ENCODE measurements at places on chromosomes 6 and 20.
A peak's percentile ranks its signal among the peaks of the same experiment; 100 is the strongest.

- DNase-seq: no peak
Measured at GRCh38 chr6:26404546-26404945, 2.5 kb downstream of the BTN3A1 start.

DNA sequence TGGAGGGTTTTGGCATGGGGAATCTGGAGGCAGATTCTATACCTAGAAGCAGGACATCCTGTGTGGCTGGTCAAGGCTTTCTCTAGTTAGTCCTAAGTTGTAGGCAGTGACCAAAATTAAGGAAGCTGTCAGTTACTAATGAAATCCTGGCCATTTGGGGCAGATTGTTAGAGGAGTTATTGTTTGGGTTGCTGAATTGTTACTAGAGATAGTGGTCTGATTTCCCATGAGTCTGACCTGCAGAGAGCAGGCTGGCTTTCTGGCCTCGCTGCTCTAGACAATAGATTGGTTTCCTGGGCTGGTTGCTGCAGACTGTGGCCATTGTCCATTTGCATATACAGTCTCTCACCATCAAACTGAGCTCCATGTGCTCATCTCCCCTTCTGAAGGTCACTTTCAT, 205.0 kb upstream of the SASH1 start:
- no peak for DNase-seq

DNA sequence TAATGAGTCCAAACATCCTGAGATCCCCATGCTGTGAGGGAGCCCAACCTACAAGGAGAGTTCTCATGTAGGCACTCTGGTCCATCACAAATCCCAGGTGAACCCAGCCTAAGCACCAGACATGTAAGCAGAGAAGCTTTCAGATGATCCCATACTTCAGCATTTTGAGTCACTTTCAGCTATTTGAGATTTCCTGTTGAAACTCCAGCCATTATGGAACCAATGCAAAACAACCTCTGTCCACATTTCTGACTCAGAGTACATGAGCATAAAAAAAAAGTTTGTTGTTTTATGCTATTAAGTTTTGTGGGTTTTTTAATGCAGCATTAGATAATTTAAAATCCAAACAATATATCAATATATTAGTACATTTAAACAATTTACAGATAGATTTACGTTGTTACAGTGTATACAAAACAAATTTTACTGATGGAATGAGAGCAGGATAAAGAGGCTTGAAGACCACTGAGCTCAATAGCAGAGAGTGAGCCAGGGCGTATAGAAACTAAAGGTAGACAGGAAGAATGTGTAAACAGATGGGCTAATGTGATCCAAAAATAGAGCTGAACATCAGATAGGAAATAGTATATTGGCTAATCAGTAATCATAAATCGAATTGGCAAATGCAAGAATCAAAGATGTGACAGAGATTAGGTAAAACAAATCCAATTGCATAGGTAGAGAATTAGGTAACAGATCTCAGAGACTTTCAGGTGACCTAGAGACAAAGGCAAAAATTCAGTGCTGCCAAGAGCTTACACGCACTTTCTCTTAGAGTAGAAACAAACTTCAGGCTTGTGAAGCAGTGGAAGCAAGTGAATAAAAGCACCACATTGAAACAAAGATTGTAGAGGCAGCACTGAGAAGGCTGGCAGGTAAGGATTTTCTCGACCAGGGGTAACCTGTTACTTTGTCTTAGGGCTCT, 36.2 kb upstream of the PLCB1 start:
- DNase-seq: no peak

GRCh38 chr6:113539202-113539601, 317.9 kb upstream of the MARCKS start:
- no peak for DNase-seq

GRCh38 chr6:32635526-32636123, 1.6 kb upstream of the HLA-DQA1 start:
- DNase-seq: no peak

DNA sequence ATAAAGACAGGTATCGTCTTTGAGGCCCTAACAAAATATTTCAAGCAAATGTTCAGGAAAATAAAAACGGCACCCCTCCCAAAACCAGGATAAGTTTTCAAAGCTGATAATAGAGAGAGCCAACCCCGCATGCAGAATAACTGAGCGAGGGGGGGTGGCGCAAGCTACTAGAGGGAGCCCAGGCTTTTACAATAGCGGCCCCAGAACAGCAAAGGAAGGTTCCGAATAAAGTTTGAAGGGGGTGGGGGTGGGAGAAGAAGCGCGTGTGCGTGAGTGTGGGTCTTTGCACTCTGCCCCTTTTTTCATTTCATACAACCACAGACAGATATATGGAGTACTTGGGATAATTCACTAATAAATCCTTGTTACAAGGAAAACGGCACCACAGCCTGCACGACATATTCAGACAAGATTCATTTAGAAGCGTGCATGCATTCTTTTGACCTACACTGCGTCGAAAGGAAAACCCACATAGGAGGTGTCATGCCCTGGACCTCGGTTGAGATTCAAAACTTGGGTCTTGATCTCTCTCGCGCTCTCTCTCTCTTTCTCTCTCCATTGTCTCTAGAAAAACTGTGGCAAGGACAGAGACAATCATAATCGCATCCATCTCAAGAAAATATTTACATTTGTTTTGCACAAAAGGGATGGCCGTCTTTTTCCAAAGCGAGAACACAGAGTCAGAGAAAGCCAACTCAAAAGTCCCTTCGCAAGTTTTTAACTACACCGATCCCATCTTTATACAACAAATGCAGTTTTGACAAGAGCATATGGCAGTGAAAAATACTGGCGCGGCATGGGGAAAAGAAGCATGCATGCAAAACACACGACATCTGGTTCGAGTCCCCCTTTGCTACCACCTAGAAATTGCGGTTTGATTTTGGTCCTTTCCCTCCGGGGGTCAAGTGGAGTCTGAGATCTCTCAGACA, 1.6 kb downstream of the OLIG3 start:
- DNase-seq: no peak

DNA sequence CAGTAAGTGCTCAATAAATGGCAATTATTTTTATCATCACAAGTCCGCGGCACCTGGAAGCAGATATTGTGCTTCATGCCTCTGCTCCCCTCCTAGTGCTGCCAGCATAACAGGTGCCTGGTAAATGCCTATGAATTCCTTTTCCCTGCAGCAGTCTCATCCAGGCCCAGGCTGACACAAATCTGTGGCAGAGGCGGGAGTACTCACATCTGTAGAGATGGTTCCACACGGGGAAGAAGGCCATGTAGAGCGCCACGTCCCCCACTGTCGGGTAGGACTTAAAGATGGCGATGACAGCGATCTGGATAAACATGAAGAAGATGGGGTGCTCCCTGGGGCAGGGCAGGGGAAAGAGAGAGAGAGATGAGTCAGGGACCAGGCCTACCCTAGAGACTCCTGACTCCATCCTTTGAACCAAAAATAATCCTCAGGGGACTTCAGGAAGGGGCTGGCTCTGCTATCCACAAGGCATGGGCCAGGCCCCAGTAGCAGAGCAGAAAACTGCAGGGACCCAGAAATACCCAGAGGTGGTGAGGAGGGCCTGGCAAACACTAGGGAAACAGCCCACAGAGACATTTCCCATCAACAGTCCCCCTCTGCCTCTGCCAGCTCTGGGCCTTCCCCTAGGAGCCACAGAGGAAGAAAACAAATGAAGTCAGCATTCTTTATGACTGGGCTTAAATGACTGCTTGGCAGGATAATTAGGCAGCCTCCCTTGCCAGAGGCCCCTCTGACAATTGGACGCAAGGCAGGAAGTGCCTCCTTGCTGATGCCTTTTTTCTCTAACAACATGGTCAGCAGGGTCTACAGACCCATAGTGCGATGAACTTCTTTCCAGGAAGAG, 23.0 kb downstream of the MAP1LC3A start:
- no peak for DNase-seq

DNA sequence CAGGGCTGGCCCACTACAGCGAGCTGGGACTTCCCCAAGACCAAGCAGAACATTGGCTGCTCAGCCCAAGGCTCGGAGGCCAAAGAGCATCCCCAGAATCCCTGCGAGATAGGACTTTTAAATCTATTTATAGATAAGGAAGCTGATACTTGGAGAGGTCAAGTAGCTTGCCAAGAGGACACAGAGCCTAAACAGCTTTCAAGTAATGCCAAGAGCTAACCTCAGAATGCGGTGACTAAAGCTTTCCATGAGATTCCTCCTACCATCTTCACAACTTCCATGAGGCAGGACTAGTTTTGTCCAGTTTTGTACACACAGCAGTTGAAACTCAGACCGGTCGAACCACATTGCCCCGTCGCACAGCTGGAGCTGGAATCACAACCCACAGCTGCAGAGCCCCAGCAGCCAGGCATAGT, 168.1 kb upstream of the TOP1 start:
- peak; percentile 31 for DNase-seq

DNA sequence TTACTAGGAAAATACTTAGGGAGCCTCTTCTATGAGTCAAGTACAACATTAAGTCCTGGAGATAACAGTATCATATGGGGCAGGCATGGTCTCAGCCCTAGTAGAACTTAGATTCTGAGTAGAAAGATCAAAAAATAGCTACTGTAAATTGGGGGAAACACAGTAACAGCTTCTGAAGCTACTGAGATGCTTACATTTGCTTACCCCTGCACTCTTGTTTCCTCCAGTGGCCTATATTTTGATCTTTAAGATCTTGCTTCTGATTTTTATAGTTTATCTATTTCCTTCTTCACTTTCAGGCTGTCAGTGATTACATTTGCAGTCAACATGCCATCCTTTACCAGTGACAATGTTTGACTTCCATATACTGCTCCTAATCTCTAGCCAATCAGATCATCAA, 35.3 kb downstream of the HIVEP2 start:
- DNase-seq: no peak

DNA sequence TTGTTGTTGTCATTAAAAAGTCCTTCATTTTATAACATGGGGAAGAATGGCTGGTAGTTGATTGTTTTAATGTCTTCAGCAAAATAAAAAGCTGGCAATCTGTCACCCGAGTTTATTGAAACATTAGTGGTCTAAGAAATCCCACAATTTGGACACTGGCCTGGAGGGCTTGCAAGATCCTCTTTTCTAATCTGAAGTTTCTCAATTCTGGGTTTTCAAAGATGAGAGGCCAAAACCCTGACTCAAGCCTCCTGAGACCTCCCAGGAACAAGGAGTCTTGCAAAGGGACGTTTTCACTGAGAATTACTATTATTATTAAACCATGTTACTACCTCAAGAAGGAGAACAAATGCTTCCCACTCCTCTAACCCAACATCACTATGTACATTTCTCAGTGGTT, 19.5 kb downstream of the MAP1LC3A start:
- DNase-seq: no peak

GRCh38 chr6:132843316-132844035, 29.1 kb downstream of the RPS12 start:
- no peak for DNase-seq

- DNase-seq: peak; percentile 96
Measured at GRCh38 chr6:7261032-7261841, 51.8 kb downstream of the SSR1 start.

DNA sequence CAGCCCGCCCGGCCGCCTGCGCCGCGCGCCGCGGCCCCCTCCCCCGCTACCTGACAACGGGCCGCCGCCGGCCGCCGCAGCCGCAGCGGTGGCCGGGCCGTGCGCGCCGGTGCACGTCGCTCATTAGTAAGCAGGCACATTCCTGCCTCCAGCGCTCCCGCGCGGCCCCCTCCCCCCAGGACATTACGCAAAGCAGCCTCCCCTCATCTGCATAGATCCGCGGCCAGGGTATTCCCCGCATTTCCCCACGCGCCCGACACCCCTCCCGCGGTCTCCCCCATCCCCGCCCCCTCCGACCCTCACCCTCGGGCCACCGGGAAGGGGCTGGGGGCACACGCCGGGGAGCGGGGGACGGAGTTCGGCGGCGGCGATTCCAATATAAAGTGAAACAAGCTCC, at the start of gene HIVEP2:
HIVEP2 (minus strand) TSS at position 128 of the 397 bp plus-strand sequence. CDS start 170,438 bp downstream, outside the sequence.
- peak; percentile 73 for DNase-seq

GRCh38 chr6:41705996-41706835, 29.2 kb downstream of the TFEB start:
- peak; percentile 79 for DNase-seq

- DNase-seq: no peak
Measured at GRCh38 chr6:166664135-166664534, 37.1 kb upstream of the RPS6KA2 start.

- DNase-seq: no peak
Measured at GRCh38 chr6:146253691-146254090, 224.8 kb downstream of the GRM1 start.

GRCh38 chr6:113190170-113190569, 667.0 kb upstream of the MARCKS start:
- DNase-seq: no peak

DNA sequence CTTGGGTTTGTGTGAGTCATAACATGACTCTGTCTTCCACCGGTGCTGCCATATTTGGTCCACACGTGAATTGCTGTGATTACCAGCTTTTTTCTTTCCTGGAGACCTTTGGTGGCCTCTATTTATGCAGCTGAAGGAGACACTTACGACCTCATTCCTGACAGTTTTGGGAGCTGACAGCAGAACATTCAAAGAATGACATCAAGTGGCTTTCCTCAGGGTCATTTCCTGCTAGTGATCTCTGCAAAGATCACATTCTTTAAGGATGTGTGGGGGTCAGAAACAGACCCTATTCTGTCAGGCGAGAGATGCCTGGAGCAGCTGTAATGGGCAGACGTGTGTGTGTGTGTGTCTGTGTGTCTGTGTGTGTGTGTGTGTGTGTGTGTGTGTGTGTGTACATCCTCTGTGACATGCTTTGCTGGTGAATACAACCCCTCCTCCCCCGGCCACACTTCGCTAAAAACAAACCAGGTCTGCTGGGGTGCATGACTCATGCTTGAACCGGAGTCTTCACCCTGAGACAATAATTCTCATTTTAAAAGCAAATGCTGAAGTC, 115.6 kb downstream of the TMEM170B start:
- peak; percentile 82 for DNase-seq

DNA sequence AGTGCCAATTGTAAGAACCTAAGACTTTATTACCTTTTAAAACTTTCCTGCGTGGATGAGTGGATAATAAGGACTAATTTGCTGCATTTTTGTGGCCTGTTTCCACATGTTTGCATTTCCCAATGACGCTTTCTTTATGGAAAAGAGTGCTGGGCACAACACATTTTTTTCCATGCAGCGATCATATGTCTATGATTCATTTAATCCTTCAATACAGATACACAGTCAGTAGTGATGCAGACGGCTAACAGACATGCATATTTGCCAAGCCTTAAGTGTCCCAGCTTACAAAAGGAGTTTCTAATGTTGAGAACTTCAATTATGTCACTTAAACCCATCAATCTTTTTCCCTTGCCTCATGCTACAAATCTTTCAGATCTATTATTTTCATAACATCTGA, 239.8 kb upstream of the PREP start:
- DNase-seq: no peak

DNA sequence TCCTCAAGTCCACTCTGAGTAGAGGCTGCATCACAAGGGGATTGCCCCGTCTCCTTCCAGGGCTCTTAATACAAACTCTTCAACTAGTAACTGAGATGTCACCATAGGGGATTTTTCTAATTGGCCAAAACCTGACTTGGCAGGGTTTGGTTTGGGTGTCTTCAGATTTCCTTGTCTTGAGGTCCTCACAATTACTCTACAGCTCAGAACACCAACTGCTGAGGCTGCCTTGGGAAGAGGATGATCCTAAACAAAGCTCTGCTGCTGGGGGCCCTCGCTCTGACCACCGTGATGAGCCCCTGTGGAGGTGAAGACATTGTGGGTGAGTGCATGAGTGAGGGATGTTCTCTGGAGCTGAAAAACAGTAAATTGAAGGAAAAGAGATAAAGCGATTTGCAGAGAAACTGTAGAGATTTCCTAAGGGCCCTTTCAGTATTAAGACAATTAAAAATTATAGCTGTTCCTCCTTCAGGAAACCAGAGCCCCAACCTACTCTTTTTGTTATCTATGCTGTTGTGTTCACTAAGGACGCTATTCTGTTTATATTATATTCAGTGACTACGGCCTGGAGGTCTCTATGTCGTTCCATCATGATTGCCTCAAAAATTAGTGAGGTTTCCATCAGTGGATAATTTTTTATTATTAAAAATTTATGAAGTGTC, at the start of gene HLA-DQA1:
HLA-DQA1 (plus strand) TSS at position 188 of the 662 bp plus-strand sequence; CDS start at position 241, 53 bp downstream.
- DNase-seq: no peak

Measured in urothelium cell line (cell line).